Gastrocnemius medialis (tissue), 4 donors: ENCODE measurements at places on chromosomes 4 and X.

DNA sequence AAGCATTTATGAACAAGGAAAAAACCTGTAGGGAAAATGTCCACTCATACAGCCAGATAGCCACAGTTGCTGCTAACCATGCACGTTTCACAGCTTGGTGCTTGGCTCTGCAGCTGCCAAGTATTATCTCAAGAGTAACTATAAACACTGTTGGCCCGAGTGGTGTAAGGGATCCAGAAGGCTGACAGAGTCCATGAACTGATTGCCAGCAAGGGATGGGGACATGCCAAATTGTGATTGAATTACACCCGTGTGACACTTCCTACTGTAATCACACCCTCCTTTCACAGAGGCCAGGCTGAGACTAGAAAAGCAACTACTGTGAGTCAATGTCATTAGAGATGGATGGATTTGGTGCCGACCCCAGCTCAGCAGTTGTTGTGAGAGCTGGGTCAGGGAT, 223.9 kb upstream of the ANKRD50 start:
- peak; percentile 85 for DNase-seq

DNA sequence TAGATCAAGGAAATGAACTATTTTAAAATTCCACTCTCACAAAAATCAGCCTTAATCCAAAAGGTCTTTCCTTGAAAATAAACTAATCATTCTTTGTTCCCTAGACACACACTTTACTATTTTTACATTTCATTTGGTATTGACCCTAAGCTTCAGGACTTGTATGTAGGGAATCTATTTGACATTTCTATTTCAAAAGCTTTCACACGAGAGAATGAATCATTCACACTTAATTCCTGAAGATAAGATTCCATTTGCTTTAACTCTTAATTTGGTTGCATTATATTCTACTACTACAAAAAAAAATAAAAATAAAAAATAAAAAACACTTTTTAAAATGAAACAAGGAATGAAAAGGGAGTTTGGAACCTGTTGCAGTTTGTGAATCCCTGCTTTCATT, 43.7 kb downstream of the EDNRA start:
- no peak for DNase-seq

DNA sequence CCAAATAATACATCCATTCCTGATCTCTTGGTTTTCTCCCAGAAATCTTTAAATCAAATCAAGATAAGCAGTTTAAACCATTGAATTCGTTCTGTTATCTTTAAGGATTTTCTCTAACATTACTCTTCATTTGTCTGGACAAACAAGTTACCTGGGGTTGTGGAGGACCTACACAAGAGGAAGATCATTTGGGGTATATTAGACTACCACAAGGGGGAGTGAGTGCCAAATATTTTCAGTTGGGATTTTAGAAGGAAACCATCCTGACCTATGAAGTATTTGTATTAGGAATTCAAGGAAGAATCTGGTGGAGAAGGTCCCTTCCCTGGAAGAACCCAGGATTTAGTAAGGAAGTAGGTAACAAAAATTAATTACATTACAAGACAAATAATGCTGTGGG, 12.0 kb upstream of the DCHS2 start:
- no peak for DNase-seq

DNA sequence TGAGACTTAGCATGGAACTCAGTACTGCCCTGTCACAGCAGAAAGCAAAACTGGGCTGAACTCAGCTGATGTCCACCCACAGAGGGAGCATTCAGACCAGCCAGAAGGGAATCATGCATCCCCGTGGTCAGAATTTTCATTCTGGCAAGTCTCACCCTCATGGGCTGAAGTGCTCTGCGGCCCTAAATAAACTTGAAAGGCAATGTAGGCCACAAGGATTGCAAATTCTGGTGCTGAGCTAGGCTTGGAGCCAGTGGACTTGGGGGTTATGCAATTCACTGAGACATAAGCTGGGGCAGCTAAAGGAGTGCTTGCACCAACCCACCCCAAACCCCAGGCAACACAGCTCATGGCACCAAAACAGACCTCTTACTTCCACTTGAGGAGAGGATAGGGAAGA, 494.1 kb downstream of the GABRG1 start:
- no peak for DNase-seq

DNA sequence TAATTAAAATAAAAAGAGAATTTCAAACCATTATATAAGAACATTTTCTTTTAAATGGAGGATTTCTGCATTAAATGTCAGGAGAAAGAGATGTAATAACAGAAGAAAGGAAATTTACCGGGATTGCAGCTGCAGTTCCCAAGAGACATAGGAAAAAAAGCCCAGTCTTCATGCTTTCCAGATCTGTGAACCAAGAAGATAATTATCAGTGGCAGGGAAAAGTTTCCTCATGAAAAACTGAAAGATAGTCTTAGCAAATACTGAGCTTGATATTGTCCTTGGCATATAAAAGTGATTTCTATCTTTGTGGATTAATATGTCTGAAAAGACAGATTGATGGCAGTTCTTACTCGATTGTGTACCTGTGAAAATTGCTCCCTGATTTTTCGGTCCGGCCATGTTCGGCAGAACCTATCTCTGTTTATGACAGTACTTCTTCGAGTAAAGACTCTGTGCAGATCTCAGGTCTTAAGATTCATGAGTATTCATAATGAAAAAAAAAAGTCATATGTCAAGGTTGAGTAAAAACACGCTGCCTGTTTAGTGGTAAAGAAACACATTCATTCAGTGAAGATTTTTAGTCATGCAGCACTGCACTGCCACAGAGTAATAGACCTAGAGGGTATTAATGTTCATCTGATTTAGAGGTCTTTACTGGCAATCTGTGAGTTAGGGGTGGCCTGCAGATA, 29.6 kb downstream of the SPARCL1 start:
- no peak for DNase-seq
